ENCODE measurements at places on chromosomes 7 and 10.
A peak's percentile ranks its signal among the peaks of the same experiment; 100 is the strongest.

DNA sequence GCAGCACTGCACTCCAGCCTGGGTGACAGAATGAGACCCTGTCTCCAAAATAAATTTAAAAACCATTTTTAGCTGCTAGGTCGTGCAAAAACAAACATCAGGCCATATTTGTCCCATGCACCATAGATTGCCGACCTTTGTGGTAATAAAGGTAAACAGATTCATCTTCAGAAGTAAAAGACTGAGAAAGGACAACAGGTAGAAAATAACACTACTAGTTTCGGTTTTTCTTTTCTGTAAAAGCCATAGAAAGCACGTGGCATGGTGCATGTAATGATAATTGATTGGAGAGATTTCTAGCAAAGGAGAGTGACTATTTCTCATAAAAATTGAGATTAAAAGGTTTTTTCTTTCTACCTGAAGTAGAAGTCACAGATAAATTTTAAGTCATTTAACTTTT is 93.9 kb downstream of the DNAH11 start:
- no peak for DNase-seq

- no peak for DNase-seq
Observed at GRCh38 chr10:79442171-79443040, 3.0 kb downstream of the ZCCHC24 start.

- DNase-seq = no peak
Observed at GRCh38 chr10:75955973-75956502, 524.6 kb downstream of the LRMDA start.

GRCh38 chr10:80158598-80159127 is 26.1 kb downstream of the PLAC9 start:
- no peak for DNase-seq

DNA sequence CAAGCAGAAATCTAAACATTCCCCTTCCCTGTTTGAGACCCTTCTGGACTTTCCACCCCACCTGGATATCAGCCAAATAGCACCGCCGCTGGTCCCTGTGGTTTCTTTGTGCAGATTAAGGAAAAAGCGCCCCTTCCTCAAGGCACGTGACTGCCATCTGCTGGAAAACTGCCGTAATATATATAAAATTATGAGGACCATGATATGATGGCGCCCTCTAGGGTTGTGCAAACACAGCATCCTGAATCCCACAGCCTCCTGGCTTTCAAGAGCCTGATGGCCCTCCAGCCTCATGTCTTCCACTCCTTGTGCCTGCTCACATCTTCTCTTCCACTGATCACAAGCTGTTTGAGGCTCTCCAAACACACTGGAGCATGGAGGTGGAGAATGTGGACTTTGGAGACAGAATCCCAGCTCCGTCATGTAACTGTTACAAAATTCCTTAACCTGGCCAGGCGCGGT is 121.3 kb downstream of the MYL10 start:
- DNase-seq = peak; percentile 25

DNA sequence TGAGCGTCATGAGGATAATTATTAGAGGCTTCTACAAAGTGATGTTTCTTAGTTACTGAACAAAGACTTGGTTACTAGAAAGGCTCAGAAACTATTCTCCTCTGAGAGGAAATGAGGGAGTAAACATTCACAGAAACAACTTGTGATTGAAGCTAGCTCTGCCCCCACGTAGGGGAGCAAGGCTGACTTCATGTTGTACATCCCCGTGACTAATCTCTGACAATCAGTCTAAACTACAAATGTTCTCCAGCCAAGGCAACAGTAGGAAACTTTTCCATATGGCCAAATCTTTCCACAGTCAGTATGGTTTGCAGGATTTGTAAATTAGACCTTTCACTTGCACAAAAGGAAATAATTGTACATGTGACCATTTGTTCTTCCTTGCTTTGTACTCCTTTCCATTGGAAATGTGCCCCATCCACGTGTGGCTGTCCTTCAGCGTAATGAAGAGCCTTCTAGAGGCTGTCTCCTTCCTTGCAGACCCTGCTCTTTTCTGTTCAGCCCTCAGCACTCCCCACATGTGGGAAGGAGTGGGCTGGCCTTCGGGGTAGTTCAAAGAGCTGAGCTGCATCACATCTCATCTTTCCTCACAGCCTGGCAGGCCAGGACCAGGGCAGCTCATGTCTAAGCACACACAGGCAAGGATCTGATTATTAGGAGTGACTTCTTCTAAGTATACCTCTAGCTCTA is 93.5 kb downstream of the PCGF5 start:
- no peak for DNase-seq

DNA sequence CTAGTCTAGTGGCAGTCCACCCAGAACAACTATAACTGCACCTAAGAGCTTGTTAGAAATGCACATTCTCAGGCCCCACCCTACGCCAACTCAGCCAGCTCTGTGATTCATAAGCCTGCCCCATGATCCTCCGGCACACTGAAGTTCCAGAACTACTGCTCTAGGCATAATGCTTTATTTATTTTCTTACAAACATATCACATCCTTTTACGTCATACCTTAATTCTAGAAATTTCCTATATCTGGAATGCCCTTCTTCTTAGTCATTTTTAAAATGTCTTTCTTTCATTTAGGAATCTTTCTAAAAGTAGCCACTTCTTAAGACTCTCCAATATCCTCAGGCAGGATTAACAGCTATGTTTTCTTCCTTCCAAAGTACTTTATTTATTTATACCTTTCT is 480.1 kb downstream of the INHBA start:
- no peak for DNase-seq

GRCh38 chr7:142796001-142796500 is 25.3 kb downstream of the PRSS2 start:
- no peak for DNase-seq

- DNase-seq = no peak
Observed at GRCh38 chr7:47456210-47456955, 125.5 kb downstream of the TNS3 start.

GRCh38 chr10:80075781-80076180 is 2.7 kb upstream of the TMEM254 start:
- DNase-seq = no peak

DNA sequence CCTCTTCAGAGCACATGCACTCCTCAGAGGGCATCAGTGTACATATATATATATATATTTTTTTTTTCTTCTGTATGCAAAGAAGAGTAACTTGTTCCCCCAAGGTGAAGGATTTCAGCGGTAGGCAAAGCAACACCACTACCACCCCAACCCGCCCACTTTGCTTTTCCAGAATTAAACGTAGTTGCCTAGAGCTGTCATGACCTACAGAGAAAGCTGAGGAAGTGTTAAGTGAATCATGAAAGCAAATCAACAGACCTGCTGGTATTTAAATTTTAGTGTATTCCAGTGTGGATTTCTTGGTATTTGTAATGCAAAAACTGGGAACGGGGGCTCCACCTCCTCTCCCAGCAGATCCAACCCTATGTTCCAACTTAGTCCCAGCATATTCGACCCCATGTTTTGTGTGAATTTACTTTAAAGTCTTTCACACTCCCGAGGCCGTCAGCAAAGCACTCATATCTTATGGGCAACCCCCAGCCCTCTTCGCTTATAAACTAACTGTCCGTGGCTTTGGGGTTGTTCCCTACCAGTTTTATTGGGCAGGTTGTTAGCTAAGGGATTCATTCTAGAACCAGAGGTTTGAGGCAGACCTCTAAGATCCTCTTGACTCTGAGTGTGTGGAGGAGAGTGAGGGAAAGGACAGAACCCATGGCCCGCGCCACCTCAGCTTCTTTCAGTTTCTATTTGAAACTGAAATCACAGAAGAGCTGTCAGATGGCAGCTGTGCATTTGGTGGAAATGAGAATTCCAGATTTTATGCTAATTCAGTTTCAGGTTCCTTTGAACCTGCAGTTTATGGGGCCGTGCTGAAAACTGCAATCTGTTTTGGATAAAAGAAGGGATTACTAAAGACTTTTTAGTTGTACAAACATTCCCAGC is 450.2 kb upstream of the GALNT17 start:
- peak; percentile 41 for DNase-seq

DNA sequence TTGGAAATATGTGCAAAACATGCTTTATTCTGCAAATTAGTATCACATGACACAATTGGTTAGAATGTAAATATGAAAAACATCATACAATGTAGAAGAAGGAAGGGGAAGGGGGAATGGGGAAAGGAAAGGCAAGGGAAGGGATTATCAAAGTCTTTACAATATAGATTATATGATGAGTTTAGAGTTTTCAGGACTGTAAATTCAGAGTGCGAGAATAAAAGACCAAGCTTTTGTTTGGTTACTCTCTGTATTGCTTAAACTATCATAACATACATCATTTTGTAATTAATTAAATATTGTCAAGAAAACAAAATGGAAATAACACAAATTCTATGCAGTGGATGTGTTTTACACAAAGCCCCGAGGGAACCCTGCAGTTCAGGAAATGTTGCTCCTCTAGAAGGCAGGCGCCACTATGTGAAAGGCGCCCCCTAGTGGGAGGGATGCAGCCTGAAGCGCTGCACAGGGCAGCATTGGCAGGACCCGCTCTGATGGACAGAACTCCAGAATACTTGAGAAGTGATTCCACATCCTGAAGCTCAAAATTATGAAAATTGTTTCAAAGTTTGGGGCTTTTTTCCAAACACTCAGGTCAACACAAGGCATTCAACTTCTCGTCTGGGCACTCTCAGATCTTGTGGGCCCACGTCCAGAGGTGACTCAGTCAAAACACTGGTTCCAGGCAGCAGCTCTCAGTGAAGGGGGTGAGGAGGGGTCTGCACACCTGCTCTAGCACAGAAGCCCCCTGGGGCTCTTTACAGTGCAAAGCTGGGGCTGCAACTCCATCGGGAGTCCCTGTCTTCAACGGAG is 31.6 kb upstream of the TMEM254 start:
- DNase-seq = peak; percentile 69

GRCh38 chr10:18759575-18759974 is 100.3 kb downstream of the ARL5B start:
- no peak for DNase-seq

Measured in CD4-positive, alpha-beta T cell treated with Interleukin-10 for 1 hour (primary cell).